ENCODE measurements at places on chromosomes 11 and 22.

DNA sequence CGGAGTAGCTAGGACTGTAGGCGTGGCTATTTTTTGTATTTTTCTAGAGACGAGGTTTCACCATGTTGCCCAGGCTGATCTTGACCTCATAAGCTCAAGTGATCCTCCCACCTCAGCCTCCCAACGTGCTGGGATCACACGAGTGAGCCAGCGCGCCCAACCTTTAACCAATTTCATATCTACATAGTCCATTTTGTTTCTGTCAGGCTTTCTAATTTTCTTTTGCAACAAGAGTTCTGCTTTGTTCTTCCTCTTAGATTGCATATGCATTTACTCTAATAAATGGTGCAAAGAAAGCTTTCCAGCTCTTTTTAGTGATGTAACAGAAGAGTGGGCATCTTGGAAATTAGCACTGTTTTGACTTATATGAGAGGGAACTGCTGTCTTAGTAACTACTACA is 13.3 kb downstream of the RTN3 start:
- no peak for DNase-seq

DNA sequence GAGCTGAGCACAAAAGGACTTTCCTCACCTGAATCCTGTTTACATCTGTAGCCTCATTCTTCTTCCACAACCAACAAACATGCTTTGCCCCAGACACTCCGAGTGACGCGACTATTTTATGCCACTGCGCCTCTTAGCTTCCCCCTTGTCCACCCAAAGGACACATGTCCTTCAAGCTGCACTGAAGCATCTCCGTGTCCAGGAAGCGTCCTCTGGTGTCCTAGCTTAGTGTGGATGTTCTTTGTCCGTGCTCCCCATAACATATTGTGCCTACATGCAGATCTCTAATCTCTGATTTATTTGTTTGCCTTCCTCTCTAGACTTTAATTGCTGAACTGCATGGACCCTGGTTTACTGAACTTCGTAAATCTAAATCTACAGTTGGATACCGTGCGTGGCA is 20.1 kb upstream of the CECR2 start:
- no peak for DNase-seq

DNA sequence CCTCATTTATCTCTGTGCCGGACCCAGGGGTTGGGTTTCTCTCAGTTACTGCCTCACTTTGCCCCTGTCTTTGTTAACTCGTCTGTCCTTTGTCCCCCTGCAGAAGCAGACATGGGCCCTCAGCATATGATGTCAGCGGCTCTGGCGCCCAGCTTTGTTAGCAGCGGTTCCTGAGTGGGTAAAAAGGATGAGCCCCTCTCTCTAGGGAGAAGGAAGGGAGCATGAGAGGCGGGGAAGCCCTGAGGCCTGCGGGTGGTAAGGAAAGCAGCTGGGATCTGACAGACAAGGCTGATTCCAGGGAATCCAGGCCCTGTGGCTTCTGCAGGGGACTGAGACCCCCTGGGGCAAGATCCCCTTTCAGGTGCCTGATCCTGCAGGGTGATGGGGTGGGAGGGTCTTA is 51.7 kb downstream of the MCM5 start:
- DNase-seq, result no peak

DNA sequence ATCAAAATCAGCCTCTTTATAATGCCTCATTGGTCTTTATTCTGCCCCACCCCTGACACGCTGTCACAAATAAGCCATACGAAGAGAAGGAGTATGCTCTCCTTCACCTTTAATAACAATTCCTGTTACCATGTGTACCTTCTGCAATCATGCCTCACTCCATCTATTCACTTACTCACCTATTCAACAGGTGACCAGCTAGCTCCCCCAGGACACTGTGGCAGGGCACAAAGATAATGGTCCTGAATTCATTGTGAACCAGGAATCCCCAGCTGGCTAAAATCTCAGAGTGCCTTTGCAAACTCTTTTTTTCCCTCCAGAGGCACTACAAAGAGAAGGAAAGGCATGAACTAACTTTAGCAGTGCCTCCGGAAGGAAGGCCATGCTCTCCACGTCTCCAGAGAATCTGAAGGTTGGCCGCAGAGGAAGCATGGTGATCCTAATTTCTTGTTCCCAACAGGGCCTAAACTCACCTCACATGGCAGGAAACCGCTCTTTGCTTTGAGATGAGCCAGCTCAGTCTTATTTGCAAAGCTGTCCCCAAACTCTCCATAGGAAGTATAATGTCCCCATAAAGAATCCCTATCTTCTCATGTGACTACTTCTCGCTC is 590.3 kb downstream of the BUD13 start:
- DNase-seq, result no peak

GRCh38 chr22:47195484-47196165 is 433.2 kb downstream of the TBC1D22A start:
- no peak for DNase-seq

All from activated CD4-positive, alpha-beta T cell treated with anti-CD3 and anti-CD28 coated beads, Interleukin-2, amount 50 U/mL, for 24 hours (primary cell).